Mucosa of gallbladder (tissue), 1 donor: ENCODE measurements at places on chromosomes 16 and 17. TPM values are rescaled to one million over a fixed set of nuclear protein-coding genes. Genes with fewer than 3 reads are reported as not detected.

GRCh38 chr16:50606431-50607050 lies 58.3 kb downstream of the NKD1 start:
- DNase-seq: no peak

Gene KRT33A
- not detected for total RNA-seq

GRCh38 chr17:29905879-29906167 lies 24.2 kb downstream of the SSH2 start:
- no peak for DNase-seq

GRCh38 chr16:87850009-87851006 lies 19.0 kb downstream of the SLC7A5 start:
- no peak for DNase-seq
